ENCODE measurements at places on chromosomes 3 and 15.

GRCh38 chr3:186286114-186286513 is 75.9 kb downstream of the DGKG start:
- no peak for DNase-seq

GRCh38 chr3:126916546-126916945 is 66.4 kb upstream of the PLXNA1 start:
- DNase-seq, result no peak

DNA sequence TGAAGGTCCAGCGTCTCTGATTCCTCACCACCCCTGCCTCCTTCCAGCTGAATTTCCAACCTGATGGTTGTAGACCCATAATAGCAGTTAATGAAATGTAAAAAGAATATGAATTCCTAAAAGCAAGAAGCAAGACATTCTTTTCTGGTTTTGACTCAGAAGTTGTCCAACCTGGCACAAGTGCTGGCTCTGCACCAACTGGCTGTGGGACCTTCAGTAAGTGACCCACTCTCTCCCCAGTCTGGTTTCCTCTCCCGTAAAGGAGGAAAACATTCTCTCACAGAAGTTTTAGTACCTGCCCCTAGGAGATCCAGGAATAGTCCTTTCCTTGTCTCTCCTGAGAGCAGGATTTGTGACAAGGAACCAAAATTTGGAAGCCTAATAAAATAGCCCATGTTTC is 236.9 kb upstream of the TRIM42 start:
- DNase-seq, result no peak

DNA sequence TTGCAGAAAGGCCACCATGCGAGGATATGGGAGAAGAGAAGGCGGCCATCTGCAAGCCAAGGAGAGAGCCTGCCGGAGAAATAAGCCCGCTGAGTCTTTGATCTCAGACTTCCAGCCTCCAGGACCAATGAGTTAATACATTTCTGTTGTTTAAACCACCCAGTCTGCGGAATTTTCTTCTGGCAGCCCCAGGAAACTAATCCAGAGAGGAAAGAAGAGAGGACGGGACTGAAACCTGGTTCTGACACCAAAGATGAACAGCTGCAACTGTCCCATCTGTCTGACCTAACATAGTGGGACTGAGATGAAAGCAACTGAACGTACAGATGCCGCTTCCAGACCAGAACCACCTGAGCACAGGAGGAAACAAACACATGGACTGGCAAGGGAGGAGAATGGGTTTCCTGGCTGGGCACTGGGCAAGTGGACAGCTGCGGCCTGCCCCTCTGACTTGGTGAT is 32.3 kb downstream of the VGLL4 start:
- DNase-seq, result no peak

GRCh38 chr3:176690083-176690869 is 507.0 kb downstream of the TBL1XR1 start:
- no peak for DNase-seq

DNA sequence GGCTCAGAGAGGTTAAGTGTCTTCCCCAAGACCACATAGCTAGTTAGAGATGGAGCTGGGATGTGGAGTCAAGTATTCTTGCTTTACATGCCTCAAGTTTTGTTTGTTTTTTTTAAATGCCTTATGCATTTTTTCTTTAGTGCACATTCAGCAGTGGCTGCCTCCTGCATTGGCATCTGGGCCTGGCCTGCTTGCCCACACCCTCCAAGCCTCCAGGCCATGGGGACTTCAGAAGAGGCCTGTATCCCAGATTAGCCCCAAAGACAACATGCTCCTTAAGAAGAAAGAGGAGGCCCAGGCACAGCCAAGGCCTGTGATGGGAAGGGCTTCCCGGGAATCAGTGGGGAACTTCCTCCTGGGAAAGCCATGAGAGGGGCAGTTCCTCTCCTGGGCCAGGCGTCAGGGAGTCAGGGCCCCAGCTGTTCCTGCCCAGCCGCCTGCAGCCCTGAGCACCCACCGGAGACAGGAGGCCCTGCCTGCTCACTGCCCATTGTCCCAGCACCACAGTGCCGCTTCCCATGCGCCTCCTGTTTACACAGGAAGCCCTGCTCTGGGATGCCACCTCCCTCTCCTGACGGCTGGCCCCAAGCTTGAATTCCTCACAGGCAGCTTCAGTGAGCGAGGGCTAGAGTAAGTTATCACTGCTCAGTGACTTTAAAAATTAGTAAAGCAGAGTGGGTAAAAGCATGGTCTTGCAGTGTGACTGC is 16.0 kb downstream of the FOXL2NB start:
- DNase-seq, result no peak

- peak; percentile 7 for DNase-seq
Observed at GRCh38 chr3:35965908-35966307, 326.6 kb downstream of the ARPP21 start.

GRCh38 chr3:122167630-122168029 is 15.8 kb upstream of the CASR start:
- DNase-seq, result no peak

DNA sequence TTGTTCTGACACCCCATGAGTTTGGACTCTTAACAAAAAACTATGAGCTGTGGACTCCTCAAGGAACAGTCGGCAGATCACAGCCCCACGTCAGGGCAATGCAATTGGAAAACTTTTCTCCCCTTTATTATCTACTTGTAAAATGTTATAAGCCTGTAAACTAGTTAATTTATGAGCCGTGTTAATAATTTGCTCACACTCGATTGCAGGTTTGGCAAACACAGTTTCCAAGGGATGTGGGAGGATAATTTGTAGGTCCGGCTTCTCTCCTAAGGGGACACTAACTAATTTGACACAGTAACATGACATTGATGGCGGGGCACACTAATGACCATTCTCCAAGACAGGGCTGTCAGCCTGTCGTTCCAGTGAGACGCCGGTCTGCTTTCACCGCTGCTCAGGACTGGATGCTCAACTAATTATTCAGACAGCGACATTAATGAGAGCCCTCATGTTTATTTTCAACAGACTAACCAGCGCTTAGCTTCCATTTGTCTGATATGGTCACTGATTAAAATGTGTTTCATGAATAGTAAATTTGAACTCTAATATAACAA is 222.1 kb downstream of the FOXP1 start:
- no peak for DNase-seq

- peak; percentile 64 for DNase-seq
Observed at GRCh38 chr15:67091071-67091979, 25.9 kb downstream of the SMAD3 start.

GRCh38 chr15:98942431-98942830 is 65.2 kb downstream of the PGPEP1L start:
- no peak for DNase-seq

GRCh38 chr3:120093119-120093910 is 932 bp downstream of the GSK3B start:
- DNase-seq, result no peak

- DNase-seq, result no peak
Observed at GRCh38 chr15:36545467-36545992, 33.9 kb upstream of the CDIN1 start.

DNA sequence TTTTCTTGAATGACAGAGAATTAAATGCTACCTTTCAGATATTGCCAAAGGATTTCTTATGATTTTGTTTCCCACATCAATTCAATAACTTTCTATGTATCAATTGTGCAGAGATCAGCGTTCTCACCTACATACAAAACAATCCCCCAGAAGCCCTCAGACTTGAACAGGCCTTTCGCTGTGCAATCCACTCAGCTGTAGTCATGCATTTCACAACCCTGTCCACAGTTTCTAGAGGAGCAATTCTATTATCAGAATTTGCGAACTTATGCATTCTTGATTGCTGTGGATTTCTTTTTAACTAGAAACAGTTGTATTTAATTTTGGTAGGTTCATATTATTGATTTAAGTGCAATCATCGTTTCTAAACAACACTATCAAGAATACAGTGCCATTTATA is 13.7 kb upstream of the ALCAM start:
- no peak for DNase-seq

Measured in AG08396 (cell line).